Adipocyte (in vitro differentiated cells): ENCODE measurements at places on chromosomes 7 and 10.

DNA sequence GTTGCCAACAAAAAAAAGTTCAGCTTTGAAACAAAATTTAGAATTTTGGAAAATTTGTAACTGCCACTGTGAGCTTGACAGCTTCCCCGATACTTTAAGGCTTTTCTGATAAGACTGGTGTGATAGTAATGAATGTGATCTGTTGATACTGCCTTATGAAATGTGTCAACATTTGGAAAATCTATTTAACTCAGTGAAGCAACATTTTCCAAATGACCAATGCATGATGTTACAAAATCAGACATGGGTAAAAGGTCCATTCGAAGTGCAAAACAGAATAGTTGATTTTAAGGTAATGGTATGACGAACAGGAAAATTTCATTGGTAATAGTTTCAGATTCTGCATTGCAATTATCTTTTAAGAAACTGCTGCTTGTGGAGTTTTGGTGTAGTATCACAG lies 175.4 kb downstream of the SEM1 start:
- no peak for DNase-seq

DNA sequence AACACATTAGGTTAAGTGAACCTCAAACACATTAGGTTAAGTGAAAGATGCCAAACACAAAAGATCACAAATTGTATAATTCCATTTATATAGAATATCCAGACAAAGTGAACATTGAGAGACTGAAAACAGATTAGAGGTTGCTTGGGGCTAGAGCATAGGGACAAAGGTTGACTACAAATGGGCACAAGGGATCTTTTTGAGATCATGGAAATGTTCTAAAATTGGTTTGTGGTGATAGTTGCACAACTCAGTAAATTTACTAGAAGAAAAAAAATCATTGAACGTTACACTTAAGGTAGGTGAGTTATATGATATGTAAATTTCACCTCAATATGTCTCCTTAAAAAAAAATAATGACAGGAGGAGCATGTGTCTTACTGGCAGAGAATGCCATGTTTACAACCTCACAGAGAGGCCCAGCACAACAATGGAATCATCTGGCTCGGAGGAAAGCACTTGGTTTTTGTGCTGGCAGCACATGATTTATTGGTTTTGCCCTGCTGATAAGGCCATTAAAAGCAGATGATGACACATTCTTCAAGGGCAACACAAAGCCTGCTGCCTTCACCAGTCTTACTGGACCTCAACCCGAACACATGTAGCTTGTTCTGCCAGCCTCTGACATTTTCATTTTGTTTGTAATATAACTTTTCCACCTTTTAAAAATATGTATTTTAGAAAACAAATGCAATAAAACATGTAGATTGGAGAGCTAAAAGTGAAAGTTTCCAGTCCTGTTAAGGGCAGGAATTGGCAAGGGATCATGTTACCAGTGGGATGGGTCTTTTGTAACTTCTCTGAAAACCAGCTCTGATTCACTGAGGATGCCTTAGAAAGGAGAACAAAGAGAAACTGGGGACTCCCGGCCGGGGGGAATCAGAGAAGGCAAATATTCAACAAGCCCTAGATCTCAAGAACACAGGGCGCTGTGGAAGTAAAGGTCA lies 11.9 kb upstream of the LMOD2 start:
- DNase-seq, result peak; percentile 81

DNA sequence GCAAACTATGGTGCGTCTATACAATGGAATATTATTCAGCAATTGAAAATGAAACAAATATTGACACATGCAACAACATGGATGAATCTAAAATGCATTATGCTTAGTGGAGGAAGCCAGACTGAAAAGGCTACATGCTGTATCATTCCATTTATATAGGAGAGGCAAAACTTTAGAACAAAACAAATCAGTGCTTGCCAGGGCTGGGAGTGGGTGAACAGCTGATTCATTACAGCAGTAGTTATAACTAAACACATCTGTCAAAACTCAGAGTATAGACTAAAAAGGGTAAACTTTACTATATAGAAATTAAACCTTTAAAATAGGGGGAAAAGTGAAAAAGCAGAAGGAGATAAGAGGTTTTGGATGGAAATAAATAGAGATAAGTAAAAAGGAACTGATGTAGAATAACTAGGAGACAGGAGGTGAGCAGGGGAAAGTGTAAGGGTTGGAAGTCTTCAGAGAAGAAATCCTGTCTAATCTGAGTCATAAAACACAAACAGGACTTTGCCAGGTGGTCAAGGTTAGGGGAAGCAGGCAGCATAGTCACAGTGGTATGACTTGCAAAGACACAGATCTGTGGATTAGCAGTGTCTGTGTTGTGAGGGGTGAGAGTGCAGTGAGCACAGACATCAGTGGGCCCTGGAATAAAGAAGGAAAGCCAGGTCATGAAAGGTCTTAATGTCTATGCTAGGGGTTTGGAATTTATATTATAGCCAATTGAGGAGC lies 349.8 kb downstream of the PHTF2 start:
- peak; percentile 41 for DNase-seq

- DNase-seq, result no peak
Measured at GRCh38 chr7:99499371-99499720, 735 bp downstream of the ZNF394 start.

- DNase-seq, result peak; percentile 30
Measured at GRCh38 chr7:14767716-14768425, 134.7 kb downstream of the DGKB start.

DNA sequence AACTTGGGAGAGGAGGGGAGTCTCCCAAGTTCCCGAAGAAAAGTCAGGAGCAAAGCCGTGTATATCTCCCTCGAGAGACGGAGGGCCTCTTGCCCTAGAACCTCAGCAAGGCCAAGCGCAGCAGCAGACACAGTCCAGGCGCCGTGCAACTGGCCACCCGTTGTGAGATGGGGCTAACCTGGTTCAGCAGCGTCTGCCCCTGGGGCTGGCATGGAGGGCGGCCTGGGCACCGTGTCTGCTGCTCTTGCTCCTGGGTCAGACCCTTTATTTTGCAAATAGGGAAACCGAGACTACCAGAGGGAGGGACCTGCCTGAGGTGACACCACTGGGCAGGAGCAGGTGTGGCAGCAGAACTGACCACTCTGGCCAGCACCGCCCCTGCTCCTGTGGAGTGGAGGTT lies 13.4 kb downstream of the ATP5MF start:
- DNase-seq, result no peak
